ENCODE measurements at places on chromosomes 2 and 18.

- DNase-seq: no peak
Measured at GRCh38 chr2:117967977-117968718, 45.7 kb downstream of the CCDC93 start.

GRCh38 chr2:132581991-132582738 lies 87.8 kb downstream of the LYPD1 start:
- no peak for DNase-seq

DNA sequence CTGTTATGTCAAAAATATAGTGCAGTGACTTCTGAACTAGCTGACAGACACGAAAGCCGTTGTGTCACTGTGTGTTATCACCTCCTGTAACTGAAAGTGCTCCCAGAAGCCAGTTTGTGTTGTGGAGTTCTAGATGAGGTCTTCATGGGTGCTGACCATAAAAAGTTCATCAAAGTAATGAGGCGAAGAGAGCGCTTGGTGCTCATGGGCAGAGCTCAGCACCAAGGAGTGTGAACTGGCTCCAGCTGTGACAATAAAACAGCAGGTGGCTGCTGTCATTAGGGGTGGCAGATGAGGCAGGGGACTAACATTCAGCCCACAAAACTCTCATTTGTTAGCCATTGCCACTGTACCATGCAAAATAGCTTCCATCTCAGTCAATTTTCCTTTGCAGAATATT lies 151.1 kb downstream of the ZNF407 start:
- DNase-seq: no peak

DNA sequence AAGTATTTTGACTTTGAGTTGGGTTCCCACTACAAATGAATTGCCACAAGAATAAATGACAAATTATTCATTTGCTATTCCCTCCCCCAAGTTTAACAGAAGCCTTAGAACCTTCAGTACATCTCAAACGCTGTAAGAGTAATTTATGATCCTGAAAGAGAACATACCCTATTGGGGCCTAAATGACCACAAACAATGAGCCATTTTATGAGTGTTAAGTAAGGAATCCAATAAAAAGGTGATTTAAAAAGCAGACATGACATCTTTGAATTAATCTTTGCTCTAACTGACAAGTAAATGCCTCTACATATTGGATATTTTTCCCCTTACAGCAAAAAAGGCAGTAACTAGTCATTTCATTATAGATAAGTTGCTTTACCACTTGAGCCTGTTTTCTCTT lies 136.9 kb downstream of the NRXN1 start:
- DNase-seq: no peak

DNA sequence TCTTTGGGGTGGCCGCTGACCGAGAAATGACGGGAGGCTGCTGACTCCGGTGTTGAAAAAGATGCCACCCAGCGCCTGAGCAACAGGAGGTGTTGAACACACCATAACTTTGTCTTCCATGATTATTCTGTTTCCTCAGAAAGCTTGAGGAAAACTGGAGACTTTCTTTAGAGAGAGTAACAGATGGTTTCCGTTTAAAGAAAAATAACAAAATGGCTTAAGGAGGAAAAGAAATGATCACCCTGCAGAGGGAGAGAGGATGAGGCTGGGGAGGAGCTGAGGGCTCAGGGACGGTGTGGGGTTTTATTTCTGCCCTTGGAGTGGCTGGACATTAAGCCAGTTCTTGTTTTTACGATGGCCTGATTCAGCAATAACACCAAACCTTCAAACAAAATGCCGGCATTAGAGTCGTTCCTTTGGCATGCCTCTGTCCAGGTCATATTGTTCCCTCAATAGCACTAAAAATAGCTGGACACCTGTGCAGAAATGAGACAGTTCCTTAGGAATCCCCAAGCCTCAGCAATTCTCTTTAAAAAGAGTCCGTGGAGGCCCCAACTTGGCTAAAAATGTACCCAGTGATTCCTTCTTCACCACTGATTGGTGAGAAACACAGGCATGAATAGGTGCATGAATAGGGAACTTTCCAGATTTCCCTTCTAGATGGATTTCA lies 182.4 kb downstream of the ALPK2 start:
- no peak for DNase-seq

DNA sequence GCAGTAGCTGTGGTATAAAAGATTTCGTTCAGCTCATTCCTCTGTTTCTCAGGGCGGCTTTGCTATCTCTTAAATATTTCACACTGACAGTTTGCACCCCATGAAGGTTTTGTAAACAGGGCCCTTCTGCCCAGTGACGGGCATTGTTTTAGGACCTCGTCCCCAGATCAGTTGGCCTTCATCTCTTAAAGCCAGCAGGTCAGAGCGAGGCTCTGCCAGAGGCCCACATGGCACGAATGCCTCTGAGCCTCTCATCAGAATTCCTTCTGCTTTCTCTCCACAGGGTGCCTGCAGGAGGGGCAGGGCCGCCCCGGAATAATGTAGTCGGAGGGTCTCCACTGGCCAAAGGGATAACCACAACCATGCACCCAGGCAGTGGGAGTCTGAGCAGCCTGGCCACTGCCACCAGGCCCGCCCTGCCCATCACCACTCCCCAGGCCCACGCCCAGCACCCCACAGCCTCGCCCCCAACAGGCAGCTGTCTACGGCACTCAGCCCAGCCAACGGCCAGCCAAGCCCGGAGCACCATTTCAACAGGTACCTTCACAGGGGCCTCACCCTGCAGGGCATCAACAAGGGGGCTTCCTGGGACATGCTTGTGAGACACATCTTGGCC lies 177.0 kb downstream of the SEPTIN10 start:
- DNase-seq: no peak

- no peak for DNase-seq
Measured at GRCh38 chr18:54052259-54052658, 172.2 kb downstream of the MBD2 start.

- no peak for DNase-seq
Measured at GRCh38 chr2:207037896-207038295, 98.6 kb downstream of the CPO start.

GRCh38 chr18:8106603-8107002 lies 502.6 kb upstream of the RAB12 start:
- DNase-seq: no peak

DNA sequence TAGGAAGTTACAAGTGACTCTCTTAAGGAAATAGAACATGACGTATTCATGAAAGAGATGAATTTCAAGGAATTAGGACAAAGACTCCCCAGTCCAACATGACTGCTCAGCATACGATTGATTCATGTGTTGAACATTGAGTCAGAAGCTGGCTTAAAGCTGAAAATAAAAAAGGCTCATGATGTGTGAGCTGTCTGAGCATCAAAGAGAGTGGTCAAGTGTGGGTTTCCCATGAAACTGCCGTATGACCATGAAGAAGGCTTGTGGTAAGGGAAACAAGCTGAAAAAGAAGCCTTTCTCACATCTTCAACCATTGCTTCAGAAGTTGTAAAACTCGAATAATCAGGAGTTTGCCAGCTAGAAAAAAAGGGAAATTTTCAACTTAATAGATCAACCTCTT lies 201.9 kb upstream of the APCDD1 start:
- no peak for DNase-seq

DNA sequence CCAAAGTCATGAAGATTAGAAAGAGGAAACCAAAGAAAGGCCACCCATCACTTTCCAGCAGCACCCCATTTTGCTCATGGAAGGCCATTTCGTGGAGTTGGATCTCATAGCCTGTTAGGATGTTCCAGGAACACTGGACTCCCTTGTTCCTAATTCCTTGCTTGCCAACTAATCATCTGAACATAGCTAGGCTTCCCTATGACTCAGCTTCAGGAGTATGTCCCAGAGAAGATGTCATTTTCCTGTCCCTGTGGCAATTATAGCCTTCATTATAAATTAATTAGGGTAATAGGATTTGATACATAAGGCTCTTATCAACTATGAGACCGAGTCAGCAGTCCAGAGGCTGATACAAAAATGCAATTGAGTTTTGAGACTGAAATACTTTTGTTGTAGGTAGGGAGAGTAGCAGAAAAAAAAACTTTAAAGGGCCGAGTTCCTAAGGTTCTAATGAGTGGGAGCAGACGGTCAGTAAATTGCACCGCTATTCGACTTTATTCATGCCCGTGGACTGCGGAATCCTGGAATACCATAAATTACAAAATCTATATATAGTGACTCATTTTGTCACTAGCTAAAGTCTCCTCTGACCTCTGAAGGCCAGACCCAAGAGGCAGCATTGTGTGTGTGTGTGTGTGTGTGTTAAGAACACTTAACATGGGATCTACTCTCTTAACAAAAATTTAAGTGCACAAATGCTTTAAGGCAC lies 311.8 kb downstream of the FBXO15 start:
- DNase-seq: no peak

DNA sequence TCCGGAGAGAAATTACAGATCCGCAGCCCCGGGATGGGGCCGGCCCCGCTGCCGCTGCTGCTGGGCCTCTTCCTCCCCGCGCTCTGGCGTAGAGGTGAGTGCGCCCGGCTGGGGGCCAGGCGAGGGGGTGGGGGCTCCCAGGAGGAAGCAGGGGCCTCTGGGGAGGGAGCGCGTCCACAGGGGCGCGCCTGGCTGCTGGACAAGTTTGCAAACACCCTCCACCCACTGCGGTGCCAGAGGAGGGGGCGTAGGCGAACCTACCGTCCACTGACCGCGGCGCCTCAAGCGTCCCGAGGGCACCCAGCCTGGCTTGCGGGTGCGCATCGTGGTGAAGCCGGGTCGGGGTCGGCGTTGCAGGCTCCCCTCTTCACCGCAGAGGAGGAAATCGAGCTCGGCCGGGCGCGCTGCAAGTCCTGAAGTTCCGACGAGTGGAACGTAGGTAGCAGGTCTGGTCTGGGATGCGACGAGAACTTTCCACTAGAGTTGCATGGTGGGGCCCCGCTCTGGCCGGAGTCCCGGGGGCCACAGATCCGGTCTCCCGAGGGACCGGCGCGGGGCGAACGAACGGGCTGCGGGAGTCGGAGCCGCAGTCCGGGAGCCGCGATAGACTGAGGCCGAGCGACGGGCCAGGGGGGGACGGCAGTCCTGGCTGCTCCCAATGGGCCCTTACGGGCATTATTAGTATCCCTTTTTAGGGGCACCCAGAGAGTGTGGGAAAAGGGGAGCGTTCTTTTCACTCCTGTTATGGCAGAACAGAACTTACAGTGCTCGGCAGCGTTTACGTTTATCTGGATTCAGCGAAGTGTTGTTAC lies 502 bp downstream of the MERTK start:
- DNase-seq: no peak

- DNase-seq: no peak
Measured at GRCh38 chr2:181370126-181370525, 87.1 kb upstream of the ITGA4 start.

GRCh38 chr2:177282787-177283572 lies 18.5 kb upstream of the NFE2L2 start:
- no peak for DNase-seq

- DNase-seq: no peak
Measured at GRCh38 chr2:106296182-106296815, 102.2 kb upstream of the UXS1 start.

- no peak for DNase-seq
Measured at GRCh38 chr2:19818543-19818942, 83.2 kb downstream of the TTC32 start.

DNA sequence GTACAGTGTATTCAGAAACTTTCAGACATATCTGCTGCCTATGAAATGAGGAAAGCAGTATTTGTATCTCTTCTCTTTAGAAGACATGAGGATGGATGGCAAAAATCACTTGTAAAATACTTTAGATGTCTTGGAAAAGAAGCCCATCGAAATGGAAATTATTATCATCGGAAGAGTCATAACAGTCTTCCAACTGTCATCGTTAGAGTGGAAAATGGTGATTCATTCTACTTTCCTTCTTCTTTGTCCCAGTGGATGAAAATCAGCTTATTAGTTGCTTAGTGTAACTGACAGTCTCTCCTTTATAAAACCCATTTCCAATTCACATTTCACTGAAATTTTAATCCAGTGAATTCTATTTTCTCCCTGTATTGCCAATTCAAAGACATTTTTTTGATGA lies 1323.7 kb upstream of the PIK3C3 start:
- DNase-seq: no peak

DNA sequence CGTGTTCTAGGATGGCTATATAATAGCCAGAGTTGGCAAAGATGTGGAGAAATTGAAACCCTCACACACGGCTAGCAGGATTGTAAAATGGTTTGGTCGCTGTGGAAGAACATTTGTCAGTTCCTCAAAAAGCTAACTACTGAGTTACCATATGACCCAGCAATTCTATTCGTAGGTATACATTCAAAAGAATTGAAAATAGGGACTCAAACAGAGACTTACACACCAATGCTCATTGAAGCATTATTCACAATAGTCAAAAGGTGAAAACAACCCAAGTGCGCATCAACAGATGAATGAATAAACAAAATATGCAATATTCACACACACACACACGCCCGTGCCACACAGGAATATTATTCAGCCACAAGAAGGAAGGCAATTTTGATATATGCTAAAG lies 98.7 kb downstream of the PLA2R1 start:
- no peak for DNase-seq

- no peak for DNase-seq
Measured at GRCh38 chr2:80381666-80382065, 77.1 kb upstream of the LRRTM1 start.

- no peak for DNase-seq
Measured at GRCh38 chr2:144504218-144504641, 15.7 kb downstream of the ZEB2 start.

DNA sequence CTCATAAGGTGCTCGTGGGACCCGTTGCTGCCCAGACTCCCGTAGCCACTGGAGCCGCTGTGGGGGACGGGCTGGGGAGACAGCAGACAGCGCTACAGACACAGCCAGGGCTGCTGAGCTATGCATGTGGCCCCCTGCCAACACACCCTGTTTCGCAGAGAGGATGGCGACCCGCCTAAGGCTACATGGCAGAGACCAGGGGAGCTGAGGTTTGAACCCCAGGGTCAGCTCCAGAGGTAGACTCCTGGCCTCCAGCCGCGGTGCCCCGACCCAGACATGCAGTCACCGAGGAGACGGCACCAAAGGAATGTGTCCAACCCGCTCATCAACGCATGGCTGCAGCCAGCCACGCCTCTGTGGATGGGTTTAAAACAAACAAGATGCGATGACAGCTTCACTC lies 21.0 kb upstream of the HES6 start:
- DNase-seq: no peak

DNA sequence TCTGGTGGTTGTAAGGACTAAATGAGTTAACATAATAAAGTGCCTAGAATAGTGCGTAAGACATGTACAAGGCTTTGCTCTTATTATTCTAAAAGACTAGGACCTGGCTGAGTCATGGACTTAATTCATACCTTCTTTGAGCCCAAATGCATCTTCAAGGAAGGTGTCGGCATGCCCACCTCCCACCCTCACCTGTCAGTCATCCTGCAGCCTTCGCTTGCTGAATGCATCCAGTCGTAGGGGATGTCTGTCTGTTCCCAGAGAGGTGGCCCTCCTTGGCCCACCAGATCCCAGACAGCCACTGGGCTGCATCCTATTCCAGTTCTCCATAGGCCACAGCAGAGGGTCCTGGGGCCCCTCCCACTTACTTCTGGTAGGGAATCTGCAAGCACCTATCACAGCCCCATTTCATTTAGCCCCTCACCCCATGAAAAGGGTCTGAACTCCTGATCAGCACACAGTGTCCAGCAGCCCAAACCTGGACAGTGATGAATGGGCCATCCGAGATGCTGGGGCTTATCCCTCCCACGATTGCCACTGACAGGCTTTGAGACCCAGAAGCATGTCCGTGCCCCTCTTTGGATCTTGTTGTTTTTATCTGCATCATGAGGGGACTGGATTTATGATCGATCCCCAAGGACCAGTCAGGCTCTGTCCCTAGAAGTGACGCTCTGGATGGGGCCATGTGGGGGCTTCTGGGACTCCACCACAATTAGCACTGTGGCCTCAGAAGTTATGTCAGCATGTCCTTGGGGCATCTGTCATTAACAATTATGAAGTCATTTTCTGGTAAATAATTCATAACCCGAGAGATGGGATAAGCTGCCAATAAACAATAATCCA lies 101.1 kb downstream of the KLHL29 start:
- no peak for DNase-seq

- no peak for DNase-seq
Measured at GRCh38 chr2:213766062-213766461, 481.8 kb downstream of the SPAG16 start.

All from posterior cingulate gyrus (tissue), 11 donors.